ENCODE measurements at places on chromosomes 3 and 15.

DNA sequence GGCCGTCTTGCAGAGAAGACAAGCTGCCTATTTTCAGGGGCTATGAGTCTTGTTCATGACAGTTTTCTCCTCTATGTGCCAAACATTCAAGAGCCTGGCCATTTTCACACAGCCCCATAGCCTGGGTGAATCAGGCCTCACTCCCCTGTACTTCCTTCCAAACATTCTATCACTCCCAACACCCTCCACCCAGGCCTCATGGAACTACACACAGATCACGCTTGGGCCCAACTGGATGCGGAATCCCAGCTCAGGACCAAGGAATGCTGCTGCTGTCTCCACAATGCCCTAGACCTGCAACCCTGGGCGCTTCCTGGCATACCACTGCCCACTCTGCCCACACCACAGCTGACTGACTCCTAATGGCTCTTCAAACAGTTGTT, 39.4 kb upstream of the PCSK6 start:
- DNase-seq, result no peak

DNA sequence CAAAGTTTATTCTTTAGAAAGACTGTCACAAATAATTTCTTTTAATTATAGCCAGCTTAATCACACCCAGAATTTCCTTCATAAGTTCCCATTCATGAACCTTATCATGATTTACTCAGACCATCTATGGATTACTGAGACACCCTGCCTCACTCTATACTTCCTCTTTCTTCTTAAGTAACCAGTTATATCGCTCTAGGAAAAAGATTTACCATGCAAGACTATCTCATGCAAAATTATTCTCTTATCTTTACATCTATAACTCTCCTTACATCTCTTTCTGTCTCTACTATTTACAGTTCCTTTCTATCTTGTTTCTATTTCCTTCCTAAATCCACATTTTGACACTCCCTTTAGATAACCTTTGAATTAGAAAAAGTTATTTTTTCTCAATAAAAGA, 316.8 kb downstream of the POLQ start:
- DNase-seq, result no peak

- DNase-seq, result no peak
These were observed 228.7 kb downstream of the VPS13C start for GRCh38 chr15:61831505-61831921.

DNA sequence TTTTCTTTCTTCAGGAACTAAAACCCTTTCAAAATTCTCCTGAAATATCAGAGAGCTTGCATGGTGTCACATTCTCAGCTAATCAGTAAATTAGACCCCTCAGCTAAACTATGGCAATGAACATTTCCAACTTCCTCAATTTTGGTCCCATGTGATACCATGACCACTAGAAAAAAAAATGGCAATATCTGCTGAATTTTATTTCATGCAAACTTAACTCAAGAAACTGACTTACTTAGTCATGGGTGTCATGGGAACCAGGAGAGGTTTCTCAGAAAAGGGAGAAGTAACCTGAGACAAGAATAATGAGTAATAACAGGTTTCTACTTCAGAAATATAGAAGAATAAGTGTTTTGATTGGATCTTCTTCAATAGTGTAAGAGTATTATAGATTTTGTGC, 784.6 kb upstream of the ALCAM start:
- DNase-seq, result no peak

- no peak for DNase-seq
These were observed 109.0 kb downstream of the CGGBP1 start for GRCh38 chr3:87949879-87950208.

- no peak for DNase-seq
These were observed 17.5 kb downstream of the SENP8 start for GRCh38 chr15:72135719-72136118.

- no peak for DNase-seq
These were observed 44.2 kb downstream of the DNAJC13 start for GRCh38 chr3:132461544-132461943.

DNA sequence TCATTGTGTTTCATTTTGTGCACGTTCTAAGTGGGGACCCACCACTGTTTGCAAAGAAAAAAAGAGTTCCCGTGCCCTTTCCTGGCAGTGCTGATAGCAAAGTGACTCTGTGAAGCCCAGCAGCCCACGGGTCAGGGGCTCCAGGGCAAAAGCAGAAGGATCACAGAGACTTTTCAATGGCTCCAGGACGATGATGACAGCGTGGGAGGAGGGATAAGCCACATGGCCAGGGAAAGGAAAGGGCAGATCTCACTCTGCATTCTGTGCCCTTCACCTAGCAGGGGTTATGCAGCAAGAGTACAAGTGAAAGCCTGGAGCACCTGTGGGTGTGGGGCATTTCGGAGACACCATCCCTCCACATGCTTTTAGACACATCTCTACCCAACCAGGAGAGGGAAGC, 35.4 kb downstream of the SEMA5B start:
- DNase-seq, result no peak
